Sigmoid colon (tissue), 7 donors: ENCODE measurements at places on chromosomes 1 and 21. TPM values are rescaled to one million over a fixed set of nuclear protein-coding genes. Genes with fewer than 3 reads are reported as not detected.

The TNFRSF18 gene
- not detected for total RNA-seq

The MYOG gene
- not detected for total RNA-seq

The AMY1B gene
- not detected for total RNA-seq

DNA sequence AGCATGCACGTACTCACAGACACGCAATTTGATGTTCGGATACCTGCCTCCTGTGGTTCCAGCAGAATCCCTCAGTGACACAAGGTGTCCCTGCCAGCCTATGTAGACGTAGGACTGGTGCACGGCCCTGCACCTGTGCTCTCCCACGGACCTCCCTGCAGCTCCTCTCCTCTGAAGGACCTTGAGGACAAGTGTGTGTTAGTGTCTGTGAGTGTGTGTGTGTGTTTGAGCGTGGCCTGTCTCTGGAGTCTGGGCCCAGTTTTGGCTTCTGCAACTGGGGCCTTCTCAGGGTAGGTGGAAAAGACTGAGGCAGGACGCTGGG lies 22.5 kb upstream of the DMBX1 start:
- DNase-seq = no peak

GRCh38 chr1:180837020-180837419 lies 75.7 kb upstream of the KIAA1614 start:
- no peak for DNase-seq

- DNase-seq = peak; percentile 74
These were observed 2.8 kb downstream of the S100A10 start for GRCh38 chr1:151990856-151991198.

GRCh38 chr1:15295696-15296095 lies 48.7 kb downstream of the FHAD1 start:
- no peak for DNase-seq

- DNase-seq = no peak
These were observed 19.8 kb upstream of the PTP4A2 start for GRCh38 chr1:31957701-31958674.

GRCh38 chr21:34968414-34969333 lies 80.4 kb downstream of the RUNX1 start:
- DNase-seq = no peak

DNA sequence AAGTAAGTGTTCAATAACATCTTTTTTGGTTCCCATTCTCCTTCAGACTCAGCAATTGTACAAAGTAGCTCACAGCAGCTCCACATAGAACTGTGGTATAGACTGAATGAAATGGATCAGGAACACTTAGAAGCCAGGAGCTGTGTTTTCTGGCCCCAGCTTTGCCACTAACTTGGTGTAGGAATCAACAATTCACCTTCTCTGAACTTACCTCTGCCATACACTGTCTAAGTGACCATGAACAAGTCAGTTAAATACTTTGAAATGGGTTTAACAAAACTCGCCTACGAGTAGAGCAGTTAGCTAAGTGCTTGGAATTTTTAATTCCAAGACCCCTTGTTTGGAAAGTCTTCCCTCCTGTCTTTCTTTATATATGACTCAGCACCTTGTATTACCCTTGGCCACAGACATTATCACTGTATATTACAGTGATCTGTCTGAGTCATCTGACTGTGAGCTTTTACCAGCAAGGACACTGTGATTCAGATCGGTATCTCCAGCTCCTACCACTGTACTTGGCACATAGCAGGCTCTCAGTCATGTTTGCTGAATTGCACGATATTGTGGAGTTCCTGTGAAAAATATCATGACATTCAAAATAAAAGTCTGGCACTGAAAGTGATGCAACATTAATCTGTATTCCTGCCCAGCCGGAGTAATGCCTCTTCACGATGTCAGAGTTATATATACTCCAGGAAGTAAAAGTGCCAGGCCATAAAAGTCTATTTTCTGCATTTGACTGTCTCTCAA lies 101.7 kb upstream of the BEND5 start:
- no peak for DNase-seq

DNA sequence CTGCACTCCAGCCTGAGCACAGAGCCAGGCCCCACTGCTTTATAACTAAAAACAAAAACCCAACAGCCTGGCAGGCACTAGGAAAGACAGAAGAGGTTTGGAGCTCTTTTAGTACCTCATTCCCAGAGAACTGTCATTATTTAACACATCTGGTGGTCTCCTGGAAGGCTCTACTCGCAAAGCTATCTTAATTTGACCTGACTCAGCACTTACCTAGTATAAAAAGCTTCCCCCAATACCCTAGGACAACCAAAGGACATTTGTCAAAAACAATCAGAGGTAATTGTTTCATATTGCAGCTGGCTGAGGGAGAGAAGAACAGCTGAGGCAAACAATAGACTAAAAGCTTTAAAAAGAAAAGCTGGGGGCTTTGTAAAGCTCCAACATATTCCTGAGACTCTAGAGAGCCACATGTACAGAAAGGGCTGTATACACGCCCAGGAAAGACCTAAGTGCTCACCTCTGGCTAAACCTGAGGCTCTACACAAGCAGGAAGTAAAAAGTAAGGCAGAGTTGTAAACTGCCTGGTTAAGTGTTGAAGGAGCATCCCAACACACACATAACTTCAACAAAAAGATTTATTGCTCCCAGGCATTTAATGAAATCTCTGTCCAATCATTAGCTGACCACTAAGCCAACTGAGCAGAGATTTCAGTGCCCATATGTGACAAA lies 25.0 kb downstream of the ZNF644 start:
- DNase-seq = no peak

- no peak for DNase-seq
These were observed 39.6 kb upstream of the GPR153 start for GRCh38 chr1:6300342-6301048.

DNA sequence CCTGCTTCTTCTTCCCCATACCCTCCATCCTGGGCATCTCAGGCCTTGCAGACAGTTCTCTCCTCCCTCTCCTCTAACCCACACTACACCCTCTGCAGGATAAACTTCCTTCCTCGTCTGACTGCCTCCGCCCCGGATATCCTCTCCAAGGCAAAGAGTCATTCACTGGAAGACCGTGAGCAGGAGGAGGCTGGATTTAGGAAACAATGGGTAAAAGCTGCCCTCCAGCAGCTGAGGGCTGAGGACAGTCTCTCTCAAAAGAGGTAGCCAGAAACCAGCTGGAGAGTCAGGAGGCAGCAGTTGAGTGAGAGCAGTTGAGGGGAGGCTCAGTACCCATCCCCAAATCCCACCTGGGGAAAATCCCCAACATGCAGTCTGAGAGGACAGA lies 1.4 kb downstream of the CSRP1 start:
- peak; percentile 78 for DNase-seq

DNA sequence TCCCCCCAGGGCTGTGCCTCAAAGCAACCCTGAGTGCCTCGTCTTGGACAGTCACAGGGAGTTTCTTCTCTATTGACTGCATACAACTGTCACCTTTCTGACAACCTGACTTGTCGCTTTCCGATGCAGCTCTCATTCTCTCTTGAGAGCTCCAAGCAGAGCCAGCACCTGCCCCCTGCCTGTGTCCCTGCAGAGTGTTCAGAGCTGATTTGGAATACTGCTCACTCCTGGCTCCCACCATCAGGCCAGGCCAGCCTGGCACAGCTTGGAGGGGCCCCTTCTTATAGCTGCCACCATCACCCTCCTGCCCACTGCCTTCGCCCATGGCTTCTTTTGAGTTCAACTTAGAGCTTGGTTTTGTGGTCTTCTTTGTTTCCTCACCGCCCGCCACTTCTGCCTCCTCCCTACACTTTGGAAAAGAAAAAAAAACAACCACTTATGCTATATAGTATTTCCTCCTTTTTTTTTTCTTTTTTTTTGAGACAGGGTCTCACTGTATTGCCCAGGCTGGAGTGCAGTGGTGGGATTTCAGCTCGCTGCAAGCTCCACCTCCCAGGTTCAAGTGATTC lies 12.3 kb downstream of the NCF2 start:
- no peak for DNase-seq

- no peak for DNase-seq
These were observed 1656.1 kb downstream of the KCNT2 start for GRCh38 chr1:194952171-194952570.

GRCh38 chr1:10870493-10871096 lies 74.1 kb upstream of the CASZ1 start:
- no peak for DNase-seq

GRCh38 chr21:44354775-44355771 lies 1.7 kb downstream of the TRPM2 start:
- DNase-seq = no peak

GRCh38 chr1:153647346-153647714 lies 11.2 kb upstream of the SNAPIN start:
- DNase-seq = no peak

GRCh38 chr1:94303005-94303404 lies 65.6 kb upstream of the ARHGAP29 start:
- DNase-seq = no peak

GRCh38 chr1:193190096-193190744 lies 3.8 kb upstream of the B3GALT2 start:
- no peak for DNase-seq

DNA sequence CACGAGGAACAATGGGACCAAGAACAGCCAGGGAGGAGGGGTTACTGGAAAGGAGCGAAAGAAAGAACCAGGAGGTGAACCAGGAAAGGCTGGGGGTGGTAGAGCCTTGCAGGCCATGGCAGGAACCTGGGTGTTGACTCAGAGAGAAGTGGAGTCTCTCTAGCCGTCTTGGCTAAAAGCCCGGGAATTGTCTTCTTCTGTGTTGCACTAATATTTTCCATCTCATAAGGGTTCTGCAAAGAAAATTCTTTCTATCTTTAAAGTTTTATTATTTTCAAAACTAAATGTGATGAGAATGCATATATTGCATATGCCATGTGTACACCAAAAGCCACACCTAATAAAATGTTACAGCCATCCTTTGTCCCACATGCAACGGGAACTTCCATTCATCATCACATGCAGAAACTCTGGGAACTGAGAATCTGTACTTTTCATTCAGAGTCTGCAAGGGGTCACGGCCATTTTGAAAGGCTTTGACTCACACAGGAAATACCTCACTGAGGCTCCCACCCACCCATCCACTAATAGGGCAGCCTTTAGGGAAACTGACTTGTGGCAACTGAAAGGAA lies 38.0 kb downstream of the ERG start:
- no peak for DNase-seq

DNA sequence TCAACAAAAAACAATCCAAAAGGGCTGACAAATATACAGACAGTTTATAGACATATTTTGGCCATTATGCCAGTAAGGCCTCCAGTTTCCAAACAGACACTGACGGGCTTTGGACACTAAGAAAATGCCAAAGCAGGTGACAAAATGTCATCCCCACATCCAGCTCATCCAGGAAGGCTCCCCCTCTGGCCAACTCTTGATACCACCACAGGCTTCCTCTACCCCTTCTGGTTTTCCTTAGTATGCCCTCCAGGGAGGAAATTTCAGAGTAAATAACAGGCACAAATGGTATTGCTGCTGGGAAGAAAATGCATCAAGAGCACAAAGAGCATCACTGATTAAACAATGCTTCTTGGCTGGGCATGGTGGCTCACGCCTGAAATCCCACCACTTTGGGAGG lies 225.3 kb downstream of the VAV3 start:
- no peak for DNase-seq

DNA sequence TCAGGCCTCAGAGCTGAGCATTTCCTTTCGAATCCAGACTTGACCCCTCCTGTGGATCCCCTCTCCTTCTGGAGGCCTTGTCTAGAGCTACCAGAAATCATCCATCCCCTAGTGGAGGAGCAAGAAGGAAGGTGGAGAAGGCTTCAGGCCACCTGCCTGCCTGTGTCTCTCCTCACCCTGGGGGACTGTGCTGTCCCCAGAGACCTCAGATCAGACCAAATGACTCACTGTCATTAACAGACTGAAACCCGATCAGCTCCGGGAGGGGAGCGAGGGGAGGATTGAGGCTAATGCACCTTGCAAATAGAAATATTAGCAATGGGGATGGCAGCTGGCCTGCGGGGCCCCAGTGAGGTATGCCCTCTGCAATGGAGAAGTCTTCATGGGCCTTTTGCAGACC lies 2.1 kb downstream of the MYBPH start:
- DNase-seq = no peak

DNA sequence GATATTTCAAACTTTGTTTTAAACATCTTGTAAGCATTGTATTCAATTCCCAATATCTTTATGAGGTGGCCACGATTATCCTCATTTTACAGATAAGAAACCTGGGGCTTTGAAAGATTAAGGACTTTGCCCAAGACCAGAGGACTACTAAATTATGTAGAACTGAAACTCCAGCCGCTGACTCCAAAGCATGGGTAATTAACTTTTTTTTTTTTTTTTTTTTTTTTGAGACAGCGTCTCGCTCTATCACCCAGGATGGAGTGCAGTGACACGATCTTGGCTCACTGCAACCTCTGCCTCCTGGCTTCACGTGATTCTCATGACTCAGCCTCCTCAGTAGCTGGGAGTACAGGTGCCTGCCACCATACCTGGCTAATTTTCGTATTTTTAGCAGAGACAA lies 68.7 kb downstream of the ALG14 start:
- DNase-seq = no peak
